ENCODE measurements at places on chromosomes 11 and 22.

GRCh38 chr11:24734742-24735237 lies 237.9 kb downstream of the LUZP2 start:
- no peak for DNase-seq

DNA sequence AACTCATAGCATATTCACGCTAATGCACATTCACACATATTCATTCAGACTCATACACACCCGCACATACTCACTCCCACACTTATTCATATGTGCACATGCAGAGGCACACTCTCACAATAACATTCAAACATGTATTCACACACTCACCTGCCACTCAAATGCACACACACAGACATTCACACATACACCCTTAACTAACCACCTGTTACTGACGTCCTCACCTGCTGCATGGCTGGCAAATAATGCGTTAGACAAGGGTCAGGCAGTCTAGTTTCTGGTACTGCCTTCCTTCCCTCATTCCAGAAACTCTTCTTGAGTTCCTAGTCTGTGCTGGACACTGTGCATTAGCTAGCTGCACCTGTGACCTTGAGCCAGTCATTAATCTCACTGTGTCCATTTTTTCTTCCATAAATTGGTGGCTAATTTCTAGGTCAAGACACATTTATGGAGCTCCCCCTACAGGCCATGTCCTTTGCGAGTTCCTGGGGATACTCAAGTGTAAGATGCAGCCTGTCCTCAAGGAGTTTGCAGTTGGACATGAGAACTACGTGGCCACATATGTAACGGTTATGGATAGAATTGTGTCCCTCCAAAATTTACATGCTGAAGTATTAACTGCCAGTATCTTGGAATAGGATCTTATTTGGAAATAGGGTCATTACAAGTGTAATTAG lies 34.5 kb upstream of the SEZ6L start:
- no peak for DNase-seq

- DNase-seq = no peak
Measured at GRCh38 chr11:96869207-96869606, 479.4 kb downstream of the JRKL start.

- peak; percentile 72 for DNase-seq
Measured at GRCh38 chr22:50498322-50498890, 9.1 kb downstream of the LMF2 start.

- DNase-seq = no peak
Measured at GRCh38 chr22:39227542-39228272, 17.1 kb downstream of the PDGFB start.

GRCh38 chr11:119807841-119808240 lies 78.8 kb upstream of the NECTIN1 start:
- no peak for DNase-seq

- DNase-seq = no peak
Measured at GRCh38 chr11:113675003-113675561, 31.0 kb downstream of the TMPRSS5 start.

DNA sequence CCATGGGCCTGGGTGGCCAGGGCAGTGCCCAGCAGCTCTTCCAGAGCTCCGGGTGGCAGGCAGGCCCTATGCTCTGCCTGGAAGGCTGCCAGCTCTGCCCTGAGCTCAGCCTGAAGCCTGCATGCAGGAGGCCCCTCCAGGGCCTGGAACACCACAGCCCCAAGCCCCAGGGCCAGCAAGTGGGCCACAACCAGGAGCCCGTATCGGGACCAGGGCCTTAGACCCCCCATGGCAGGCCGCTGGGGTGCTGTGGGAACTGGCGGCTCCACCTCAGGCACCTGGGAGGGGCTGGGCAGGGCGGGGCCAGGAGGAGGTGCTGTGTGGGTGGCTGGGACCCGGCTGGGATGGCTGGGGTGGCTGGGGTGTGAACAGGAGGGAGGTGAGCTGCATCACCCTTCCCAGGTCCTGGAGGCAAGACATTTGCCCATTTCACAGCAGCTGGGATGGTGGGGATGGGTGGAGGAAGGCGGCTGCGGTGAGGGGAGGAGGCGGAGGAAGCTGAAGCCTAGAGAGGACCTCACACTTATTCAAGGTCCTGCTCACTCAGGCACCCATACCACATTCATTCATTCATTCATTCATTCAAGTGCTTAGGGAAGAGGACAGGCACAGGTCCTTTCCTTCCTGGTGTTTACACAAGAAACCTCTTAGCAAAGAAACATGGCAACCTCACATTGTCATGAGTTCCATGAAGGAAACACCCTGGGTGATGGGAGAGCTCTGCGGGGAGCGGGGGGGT lies at the start of gene KCNK7:
KCNK7 (minus strand) TSS at position 258 of the 739 bp plus-strand sequence; CDS start at position 230, 28 bp downstream.
- no peak for DNase-seq

DNA sequence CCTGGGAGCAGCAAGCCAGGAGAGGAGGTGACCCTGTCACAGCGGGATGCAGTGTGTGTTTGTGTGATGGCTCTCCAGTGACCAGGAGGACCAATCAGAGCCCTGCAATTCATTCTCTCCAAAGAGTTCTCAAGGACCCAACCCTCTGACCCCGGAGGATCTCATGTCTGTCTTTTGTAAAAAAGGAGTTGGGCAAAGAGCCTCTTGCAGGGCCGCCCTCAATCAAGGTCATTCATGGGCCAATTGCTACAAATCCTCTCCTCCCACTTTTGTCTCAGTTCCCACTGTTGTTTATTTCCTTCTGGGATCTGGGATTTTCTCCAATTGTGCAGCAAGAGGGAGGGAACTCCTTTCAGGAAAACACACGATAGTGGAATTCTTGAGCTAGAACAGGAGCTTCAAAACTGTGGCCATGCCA lies 4.0 kb downstream of the TECTA start:
- DNase-seq = no peak

GRCh38 chr11:104380358-104380757 lies 216.4 kb upstream of the PDGFD start:
- no peak for DNase-seq

GRCh38 chr11:74863410-74863809 lies 85.5 kb downstream of the XRRA1 start:
- no peak for DNase-seq

DNA sequence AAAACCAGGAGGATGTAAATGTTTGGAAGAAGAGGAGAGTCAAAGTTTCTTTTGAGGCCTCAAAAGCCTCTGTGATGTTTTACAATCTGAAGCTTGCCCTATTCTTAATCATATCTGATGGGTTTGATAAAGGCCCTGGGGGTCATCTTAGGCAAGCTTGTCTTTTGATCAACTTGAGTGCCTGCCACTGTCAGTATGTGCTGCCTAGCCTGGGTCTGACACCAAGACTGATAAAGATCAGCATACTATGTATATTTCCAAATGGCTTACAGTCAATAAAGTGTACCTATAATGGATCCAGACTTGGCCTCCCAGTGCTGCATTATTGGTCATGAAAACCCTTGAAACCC lies 12.7 kb downstream of the EHF start:
- DNase-seq = no peak

DNA sequence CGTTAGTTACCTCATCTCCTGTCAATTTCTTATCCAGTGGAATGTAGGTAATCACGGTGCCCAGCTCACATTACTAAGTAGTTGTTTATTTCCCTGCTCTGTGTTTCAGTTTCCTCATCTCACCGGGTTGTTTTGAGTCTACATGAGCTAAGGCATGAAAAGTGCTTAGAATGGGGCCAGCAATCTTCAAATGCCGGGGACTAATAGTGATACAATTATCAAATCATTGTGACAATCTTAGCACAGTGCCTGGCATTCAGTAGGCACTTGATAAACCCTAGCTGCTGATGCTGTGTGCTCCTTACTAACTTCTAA lies 53.3 kb upstream of the CD5 start:
- DNase-seq = no peak

- no peak for DNase-seq
Measured at GRCh38 chr11:35911616-35912165, 32.2 kb upstream of the LDLRAD3 start.

GRCh38 chr11:56911312-56911711 lies 77.4 kb upstream of the OR5AK2 start:
- DNase-seq = no peak

DNA sequence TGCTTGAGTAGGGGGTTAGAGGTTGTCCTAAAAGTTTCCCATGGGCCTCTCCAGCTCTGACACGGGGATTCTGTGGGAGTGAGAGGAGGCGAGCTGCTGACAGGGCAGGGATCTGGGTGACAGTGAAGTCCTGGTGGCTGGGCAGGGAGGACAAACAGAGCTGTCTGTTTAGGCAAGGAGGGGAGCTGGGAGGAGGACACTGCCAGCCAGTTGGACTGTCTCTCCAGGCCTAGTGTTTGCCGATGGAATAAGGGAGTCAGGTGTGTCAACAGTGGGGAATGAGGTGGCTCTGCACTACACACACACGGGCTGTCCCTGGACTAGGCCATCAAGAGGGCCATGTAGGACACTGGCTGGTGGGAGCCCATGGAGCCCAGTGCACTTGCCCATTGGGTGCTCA lies 20.6 kb upstream of the SYT7 start:
- DNase-seq = no peak

GRCh38 chr11:38365274-38365673 lies 1767.2 kb upstream of the RAG2 start:
- DNase-seq = no peak

GRCh38 chr11:3837793-3838192 lies 3.0 kb downstream of the RHOG start:
- DNase-seq = peak; percentile 29

- no peak for DNase-seq
Measured at GRCh38 chr11:47124675-47125074, 52.0 kb downstream of the ARFGAP2 start.

- no peak for DNase-seq
Measured at GRCh38 chr11:35288817-35289541, 130.4 kb downstream of the SLC1A2 start.

DNA sequence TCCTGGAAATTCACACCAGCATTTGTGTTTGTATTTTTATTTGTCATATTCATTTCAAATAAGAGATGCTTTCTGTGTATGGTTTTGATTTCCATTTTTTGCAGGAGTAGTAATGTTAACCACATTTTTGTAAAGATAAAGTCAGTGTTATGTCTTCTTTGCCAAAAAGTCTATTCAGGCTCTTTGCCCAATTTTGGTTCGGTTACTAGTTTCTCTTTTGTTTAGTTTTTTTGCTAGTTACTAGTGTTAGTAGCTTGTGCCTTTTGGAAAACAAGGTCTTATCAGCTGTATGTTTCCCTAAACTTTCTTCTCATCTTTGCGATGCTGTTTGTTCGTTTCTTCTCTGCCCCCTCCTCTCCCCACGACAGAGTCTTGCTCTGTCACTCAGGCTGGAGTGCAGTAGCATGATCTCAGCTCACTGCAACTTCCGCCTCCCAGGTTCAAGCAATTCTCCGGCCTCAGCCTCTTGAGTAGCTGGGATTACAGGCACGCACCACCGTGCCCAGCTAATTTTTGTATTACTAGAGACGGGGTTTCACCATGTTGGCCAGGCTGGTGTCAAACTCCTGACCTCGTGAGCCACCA lies 112.3 kb upstream of the GRK3 start:
- no peak for DNase-seq

DNA sequence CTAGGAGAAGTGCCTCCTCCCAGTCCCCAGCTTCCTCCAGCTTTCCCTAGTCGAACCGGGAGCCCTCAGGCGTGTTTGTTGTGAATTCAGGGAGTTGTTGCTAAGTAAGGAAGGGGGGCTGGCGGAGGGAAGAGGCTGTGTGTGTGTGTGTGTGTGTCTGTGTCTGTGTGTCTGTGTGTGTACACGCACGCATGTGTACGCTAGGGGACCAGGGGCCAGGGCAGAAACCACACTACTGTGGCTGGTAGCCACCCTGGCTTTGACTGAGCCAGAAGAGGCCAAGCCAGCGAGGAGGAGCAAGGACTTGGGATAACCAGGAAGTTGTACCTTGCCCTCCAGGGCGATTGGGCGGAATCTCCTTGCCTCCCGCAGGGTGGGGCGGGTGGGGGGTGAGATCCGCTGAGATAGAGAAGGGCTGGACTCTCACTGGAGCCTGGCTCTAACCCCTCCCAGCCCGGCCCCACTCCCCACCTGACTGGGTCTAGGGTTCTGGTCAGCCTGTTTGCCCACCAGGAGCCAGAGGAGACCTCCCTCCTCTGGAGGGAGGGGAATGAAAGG lies 7.5 kb downstream of the BCL9L start:
- peak; percentile 71 for DNase-seq

GRCh38 chr11:10233581-10233980 lies 60.4 kb downstream of the SBF2 start:
- no peak for DNase-seq

DNA sequence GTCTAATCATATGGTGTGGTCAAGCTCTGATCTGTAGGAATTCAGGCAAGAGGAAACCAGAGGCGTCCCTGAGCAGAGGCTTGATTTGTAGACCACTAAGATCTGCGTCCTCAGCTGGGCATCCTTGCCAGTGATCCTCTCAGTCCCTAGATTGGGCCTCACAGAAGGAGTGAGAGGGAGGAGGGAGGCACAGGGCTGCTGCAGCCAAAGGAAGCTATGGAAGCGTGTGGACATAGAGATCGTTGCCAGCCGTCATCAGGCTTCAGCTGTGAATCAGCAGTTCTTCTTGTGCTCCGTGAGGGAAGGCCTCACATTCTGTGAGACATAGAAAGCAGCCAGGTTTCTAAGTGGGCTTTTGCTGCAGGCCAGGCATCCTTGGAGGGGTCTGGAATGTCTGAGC lies 254.6 kb upstream of the KIRREL3 start:
- DNase-seq = no peak

- DNase-seq = no peak
Measured at GRCh38 chr22:39351689-39352214, 2.0 kb downstream of the SYNGR1 start.

GRCh38 chr11:131073167-131073566 lies 156.9 kb upstream of the SNX19 start:
- DNase-seq = no peak

GRCh38 chr11:21511835-21512440 lies 680.9 kb upstream of the ANO5 start:
- peak; percentile 5 for DNase-seq

- DNase-seq = no peak
Measured at GRCh38 chr11:119782006-119782738, 53.2 kb upstream of the NECTIN1 start.

DNA sequence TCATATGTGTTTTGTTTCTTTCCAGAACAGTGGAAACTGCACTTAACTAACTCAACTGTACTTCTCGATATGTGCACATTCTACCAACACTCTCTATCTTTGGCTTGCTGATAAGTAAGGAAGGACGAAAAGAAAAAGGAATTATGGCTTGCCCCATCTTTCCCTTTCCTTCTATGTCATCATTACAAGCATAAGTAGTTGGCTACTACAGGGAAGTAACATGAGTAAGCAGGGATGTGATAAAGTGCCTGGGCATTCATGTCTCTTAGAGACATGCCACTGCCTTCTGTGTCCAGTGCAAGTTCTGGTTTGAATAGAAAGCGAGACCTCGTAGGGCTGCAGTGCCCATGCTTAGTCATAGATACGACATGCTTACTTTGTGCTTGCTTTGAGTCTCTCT lies 342.5 kb downstream of the ETS1 start:
- DNase-seq = no peak

DNA sequence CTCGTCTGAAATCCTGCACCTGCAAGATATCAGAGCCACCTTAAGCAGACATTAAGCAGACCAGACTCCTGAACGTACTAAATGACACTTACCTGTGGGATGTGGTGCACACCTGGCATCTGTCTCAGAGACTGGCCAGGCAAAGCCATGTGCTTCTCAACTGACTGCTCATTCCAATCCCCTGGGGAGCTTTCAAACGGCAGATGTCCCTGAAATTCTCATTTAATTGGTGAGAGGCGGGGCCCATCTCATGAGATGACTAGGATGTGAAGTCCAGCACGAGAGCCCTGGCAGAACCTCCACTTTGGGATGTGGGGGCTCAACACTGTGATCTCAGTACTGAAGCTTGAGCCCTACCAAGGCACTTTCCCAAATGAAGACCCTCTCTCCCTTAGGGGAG lies 84.9 kb upstream of the HMGXB4 start:
- DNase-seq = no peak

All from CD4-positive, alpha-beta T cell treated with Interleukin-1 beta for 1 hour (primary cell).